ENCODE measurements at places on chromosomes 4 and X.

DNA sequence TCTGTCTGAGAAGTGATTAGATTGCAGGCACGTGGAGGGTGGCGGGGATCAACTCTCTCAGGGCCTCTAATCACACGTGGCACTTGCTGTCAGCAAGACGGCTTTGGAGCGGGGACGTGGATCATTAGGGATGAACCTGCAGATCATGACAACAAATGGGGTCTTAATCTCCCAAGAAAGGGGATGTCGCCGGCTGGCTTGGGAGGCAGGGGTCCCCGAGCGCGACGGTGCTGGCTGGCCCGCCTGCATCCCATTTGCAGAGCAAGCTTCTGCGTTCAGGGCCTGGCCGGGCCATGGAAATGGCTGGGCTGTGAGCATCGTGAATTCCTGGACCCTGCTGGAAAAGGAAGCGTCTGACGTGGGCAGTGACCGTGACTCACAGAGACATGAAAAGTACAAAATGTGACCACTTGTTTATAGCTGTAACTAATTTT is 85.1 kb upstream of the SHOX start:
- no peak for DNase-seq

- DNase-seq = no peak
Measured at GRCh38 chr4:139768896-139769295, 103.3 kb downstream of the MGST2 start.

DNA sequence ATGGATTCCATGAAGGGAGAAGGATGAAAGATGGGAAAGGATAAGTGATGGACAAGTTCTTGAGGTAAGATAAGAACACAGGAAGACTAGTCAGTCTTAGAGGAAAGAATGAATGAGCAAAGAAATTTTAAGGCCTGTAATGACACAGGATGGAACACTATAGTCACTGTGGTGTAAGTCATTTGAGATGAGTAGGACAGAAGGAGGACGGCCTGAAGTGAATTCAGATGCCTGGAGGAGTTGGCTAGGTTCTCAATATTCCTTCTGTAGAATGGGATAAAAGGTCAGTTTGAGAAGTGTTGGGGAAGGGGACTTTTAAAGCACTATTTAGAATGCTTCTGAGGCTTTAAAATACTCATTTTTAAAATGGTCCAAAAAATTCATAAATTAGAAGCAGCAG is 3.9 kb downstream of the MSMO1 start:
- no peak for DNase-seq

GRCh38 chrX:65508851-65509250 is 25.7 kb downstream of the LAS1L start:
- no peak for DNase-seq

DNA sequence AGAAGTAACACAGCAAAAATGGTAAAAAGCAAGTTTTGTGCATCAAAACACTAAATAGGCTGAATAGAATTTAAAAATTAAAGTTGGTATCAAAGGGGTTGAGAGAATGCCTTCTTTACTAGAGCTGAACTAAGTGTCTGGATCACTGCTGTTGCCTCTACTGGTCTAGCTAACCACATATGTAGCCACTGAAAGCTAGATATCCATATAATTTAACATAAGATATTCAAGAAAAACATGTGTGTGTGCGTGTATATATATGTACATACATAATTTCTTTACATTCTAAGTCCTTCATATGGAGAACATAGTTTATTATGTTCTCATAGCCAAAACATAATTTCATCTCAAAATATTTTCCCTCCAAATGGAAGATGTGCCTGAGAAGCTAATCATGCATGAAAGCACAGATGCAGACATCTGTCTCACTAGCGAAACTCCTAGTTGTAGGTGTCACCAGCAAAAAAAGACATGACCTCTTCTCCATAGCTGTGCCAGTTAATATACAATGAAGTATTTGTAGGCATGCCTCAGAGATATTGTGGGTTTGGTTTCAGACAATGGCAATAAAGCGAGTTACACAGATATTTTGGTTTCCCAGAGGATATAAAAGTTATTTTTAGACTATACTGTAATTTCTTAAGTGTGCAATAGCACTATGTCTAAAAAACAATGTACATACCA is 47.3 kb downstream of the PDE5A start:
- no peak for DNase-seq
